ENCODE measurements at places on chromosomes 2 and 18.

DNA sequence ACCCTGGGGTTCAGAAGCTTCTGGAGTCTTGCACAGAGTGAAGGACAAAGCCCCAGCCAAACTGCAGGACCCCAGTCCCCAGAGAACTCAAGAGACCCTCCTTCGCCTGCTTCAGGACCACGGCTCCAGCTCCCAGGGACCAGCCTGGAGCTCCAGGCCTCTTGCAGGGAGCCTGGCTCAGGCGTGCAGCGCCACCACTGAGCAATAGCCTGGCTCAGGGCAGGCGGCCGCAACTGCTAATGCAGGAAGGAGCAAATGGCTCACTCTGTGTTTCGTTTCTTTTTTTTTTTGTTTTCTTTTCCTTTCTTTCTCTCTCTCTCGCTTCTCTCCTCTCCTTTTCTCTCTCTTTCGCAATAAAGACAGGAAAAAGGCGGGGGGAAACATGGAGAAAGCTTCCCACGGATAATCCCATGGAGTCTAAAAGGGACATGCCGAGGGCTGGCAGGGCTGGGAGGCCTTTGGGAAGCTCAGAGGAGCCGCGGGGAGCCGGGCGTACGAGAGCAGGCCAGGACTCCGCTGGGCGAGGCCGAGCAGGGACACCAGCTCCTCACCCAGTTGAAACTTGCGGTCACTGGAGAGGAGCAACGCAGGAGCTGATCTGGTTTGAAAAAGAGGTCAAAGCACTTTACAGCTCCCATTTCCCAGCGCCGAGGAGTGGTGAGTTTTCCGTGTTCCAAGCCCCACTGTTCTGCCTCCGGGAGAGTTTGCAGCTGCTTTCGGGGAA, 244.8 kb downstream of the TWIST2 start:
- no peak for DNase-seq

DNA sequence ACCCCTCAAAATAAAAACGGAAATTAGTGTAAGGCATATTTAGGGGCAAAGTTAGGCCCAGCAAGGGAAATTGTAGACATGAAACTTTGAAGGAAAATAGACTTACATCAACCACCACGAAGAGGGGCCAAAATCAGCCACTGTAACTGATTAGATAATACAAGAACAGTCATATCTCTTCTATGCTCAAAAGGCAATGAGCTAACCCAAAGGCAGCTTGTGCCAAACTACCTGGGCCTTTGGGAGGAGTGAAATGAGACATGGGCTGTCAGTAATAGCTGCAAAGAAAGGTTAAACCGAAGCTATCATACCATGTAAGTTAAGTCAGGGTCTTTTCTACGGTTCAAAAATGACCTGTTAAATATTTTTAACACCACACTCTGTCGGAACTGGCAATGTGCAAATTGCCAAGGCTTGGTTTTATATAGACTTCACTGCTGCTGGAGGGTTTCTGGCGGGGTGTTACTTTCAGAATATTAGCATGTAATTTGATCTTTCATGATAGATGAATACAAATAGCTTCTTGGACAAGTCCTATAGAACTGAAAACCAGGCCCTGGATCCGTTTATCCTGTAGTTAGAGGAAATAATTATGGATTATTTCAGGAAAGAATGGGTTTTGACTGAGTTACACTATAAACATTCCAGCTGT, 69.6 kb downstream of the ACVR1 start:
- no peak for DNase-seq

DNA sequence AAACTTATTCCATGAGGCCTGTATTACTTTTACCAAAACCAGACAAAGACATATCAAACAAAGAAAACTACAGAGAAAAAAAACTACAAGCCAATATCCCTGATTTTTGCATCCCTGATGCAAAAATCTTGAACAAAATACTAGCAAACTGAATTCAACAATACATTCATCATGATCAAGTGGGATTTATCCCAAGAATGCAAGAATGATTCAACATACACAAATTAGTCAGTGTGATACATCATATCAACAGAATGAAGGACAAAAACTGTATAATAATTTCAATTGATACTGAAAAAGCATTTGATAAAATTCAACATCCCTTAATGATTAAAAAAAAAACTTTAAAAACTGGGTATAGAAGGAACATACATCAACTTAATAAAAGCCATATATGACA, 106.8 kb downstream of the SLC39A10 start:
- DNase-seq, result no peak

DNA sequence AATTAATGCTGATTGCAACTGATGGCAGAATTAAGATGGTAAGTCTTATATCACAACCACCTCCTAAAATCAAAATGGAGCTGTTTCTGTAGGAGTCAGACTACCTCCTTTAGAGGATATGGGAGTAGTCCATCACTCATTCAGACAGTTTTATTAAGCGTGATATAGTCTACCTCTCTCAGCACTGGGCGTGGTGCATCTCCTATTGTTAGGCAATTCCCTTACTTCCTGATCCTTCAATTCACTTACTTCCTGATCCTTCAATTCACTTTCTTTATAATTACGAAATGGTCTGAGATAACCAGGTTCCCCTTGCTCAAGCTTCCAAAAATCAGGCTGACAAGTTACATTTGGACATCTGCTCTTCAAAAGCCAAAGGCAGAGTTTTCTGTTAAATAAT, 31.9 kb downstream of the ATP8B1 start:
- peak; percentile 59 for DNase-seq

DNA sequence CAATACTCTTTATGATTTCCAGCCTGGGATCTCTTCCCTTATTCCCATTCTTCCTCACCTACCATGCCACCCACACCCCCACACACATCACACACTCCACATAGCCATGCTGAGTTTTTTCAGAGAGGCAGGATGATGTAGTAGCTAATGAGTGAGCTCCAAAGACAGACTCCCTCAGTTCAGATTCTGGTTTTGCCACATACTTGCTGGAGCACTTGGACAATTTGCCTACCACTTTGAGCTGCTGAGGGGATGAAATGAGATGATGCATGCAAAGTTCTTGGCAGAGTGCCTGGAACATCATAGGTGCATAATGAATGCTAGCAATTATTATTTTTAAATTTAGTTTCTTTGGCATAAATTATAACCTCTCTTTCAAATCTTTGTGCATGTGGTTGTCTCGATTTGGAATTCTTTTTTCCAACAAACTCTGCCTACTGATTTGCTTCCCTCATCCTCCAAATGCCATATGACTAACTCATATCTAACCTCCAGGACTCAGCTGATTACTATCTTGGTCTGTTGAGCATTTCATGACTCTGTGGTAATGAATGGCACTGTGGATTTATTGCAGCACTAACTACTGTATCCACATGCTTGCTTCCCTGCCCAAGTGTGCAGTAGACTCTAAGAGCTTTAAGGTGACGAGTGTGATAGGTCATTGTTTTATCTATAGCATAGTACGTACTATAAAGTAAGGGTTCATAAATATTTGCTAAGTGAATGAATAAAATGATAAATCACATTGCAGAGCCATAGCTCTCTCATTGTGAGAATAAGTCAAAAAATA, 99.1 kb downstream of the TACR1 start:
- DNase-seq, result peak; percentile 55

GRCh38 chr2:11073776-11074175, 81.5 kb upstream of the SLC66A3 start:
- DNase-seq, result peak; percentile 40

DNA sequence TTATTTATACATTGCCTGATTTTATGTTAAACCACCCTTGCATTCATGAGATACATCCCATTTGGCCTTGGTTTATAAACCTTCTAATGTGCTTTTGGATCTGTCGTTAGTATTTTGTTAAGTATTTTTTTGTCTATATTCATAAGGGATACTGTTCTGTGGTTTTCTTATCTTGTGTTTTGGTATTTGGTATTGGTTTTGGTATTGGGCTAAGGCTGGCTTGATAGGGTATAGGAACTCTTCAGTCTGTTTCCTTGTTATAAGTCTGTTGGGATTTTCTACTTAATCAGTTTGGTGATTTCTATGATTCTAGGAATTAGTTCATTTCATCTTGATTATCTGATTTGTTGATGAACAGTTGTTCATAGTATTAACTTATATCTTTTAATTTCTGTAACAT, 49.2 kb downstream of the RELCH start:
- no peak for DNase-seq

DNA sequence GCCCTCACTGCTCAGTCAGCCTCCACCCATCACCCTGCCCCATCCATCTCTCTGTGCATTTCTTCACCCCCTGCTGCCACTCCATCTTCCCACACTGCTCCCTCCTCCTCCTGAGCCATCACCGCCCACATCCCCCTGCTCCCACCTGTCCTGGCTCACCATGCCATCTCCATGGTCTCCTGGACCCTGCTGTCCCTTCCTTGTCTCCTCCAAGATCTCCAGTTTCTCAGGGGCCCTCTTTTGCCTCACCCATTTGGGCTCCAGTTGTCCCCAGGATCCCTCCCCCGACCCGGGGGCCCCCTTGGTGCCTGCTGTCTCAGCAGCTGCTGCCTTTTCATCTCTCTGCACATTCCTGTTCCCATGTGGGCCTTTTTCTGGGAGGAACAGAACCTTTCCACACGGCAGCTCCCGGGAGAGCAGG, 10.6 kb downstream of the SPEG start:
- DNase-seq, result no peak

GRCh38 chr2:149561309-149561926, 26.2 kb downstream of the MMADHC start:
- peak; percentile 32 for DNase-seq

- no peak for DNase-seq
Observed at GRCh38 chr18:55404832-55405465, 183.0 kb downstream of the TCF4 start.

DNA sequence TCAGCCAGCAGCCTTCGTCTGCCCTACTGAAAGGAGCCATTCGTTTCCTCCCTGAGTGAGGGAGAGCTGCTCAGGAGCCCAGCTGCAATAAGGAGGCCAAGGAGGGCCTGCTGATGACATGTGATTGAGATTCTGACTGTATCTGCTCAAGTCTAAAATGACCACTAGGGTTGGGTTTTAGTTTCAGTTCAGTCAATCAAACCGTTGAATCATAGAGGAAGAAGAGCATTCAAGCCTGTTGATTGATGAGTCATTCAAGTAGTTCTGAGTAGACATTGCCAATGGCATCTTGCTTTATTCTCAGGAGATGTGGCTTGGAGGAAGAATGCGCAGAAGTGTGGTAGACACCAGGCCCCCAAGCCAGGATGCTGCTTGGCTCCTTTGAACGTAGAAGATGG, 19.9 kb upstream of the BCL2L11 start:
- DNase-seq, result peak; percentile 73
